ENCODE measurements at places on chromosomes 3 and 15. TPM values are rescaled to one million over a fixed set of nuclear protein-coding genes. Genes with fewer than 3 reads are reported as not detected.

Gene CACNA2D2
- total RNA-seq = under 0.01 TPM

Gene GANC
- 24.3 TPM for total RNA-seq

Gene JMJD7
- total RNA-seq = 2.1 TPM

Gene PDE12
- total RNA-seq = 12.4 TPM

Gene GABRR3
- not detected for total RNA-seq

Gene SELENOT
- 145 TPM for total RNA-seq

Gene OXTR
- total RNA-seq = 0.79 TPM

Gene FBXW12
- total RNA-seq = not detected
